ENCODE measurements at places on chromosomes 3 and 15. TPM values are rescaled to one million over a fixed set of nuclear protein-coding genes. Genes with fewer than 3 reads are reported as not detected.

GRCh38 chr15:100889385-100890050 is 9.9 kb downstream of the ALDH1A3 start:
- DNase-seq = peak; percentile 74

GRCh38 chr15:58179741-58180381 is 41.7 kb downstream of the AQP9 start:
- DNase-seq = no peak

- no peak for DNase-seq
Observed at GRCh38 chr3:150242220-150242936, 165.7 kb upstream of the TSC22D2 start.

DNA sequence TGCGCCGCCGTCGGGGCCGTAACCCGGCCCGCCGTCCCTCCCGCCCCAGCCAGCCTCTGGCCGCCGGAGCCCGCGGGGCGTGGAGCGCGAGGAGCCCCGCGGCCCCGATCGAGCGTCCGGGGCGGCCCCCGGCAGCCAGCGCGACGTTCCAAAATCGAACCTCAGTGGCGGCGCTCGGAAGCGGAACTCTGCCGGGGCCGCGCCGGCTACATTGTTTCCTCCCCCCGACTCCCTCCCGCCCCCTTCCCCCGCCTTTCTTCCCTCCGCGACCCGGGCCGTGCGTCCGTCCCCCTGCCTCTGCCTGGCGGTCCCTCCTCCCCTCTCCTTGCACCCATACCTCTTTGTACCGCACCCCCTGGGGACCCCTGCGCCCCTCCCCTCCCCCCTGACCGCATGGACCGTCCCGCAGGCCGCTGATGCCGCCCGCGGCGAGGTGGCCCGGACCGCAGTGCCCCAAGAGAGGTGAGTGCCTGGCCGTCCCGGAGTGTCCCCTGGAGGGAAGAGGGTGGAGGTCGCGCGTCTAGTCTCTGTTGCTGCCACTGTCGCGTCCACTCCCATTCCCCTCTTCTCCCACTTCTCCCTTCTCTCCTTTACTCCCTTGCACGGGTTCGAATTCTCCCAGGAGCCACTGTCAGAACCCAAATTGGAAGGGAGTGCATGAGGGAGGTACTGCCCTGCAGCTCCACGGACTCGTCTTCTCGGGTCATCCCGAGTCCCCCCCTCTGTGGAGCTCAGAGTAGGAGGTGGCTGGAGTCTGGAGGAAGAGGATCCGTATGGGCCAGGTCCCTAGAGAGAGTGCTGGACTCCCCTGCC is 585 bp downstream of the CSK start:
- peak; percentile 48 for DNase-seq

- DNase-seq = no peak
Observed at GRCh38 chr3:966341-966740, 126.5 kb upstream of the CNTN6 start.

DNA sequence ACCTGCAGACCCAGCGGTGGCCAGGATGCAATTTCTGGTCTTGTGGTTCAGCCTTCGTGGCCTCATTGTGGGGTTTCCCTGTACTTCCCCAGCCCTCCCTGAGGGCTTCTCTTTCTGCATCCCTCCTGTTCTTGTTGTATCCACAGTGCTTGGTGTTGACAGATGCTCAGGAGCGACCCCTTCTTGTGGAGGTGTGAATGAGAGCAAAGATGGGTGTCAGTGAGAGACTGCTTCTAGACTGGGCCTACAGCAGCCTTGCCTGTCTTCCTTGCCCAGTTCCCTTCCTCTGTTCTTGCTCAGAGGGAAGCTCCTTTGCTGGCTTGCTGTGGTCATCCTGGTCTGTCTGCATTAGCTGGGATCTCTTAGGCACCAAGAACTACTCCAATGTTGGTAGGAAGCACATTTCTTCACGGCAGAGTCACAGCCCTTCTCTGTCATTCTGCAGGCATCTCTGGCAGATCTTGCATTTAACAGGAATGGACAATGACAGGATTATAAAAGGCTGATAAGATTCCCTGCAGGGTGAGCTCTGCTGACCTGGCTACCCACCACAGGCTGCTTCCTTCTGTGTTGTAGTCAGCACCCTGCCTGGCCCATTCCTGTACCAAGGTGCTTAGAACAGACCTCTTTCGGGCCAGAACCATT is 317.8 kb upstream of the C2CD4B start:
- DNase-seq = no peak

GRCh38 chr3:185552358-185552877 is at the start of gene LIPH:
LIPH (minus strand) TSS chr3:185552588; CDS start chr3:185552471, 117 bp downstream.
- no peak for DNase-seq

The SPG11 gene
- 38.8 TPM for total RNA-seq

The COL6A5 gene
- total RNA-seq = not detected

The ACKR4 gene
- 6.2 TPM for total RNA-seq

The ACVR2B gene
- 5.0 TPM for total RNA-seq

The ANKRD63 gene
- 4.3 TPM for total RNA-seq

Measured in right cardiac atrium (tissue), 5 donors.